Lung (tissue), 17 donors: ENCODE measurements at places on chromosomes 7 and 10. TPM values are rescaled to one million over a fixed set of nuclear protein-coding genes. Genes with fewer than 3 reads are reported as not detected.

- H3K36me3 ChIP-seq, result no peaks in the 10 kb centered on the region
- no peak overlapping the region for H3K27ac ChIP-seq
- no peak overlapping the region for H3K4me3 ChIP-seq
- DNase-seq, result no peak
- H3K4me1 ChIP-seq, result no peaks in the 10 kb centered on the region
Observed at GRCh38 chr7:37028909-37029440, 304.7 kb upstream of the AOAH start.

GRCh38 chr7:28748933-28749584 is 209.1 kb downstream of the TRIL start:
- no peaks in the 10 kb centered on the region for H3K27me3 ChIP-seq
- DNase-seq, result no peak
- peaks cover 3% of the 10 kb centered on the region for H3K4me1 ChIP-seq
- H3K4me3 ChIP-seq, result no peak overlapping the region
- H3K27ac ChIP-seq, result no peak overlapping the region
- H3K36me3 ChIP-seq, result no peaks in the 10 kb centered on the region

GRCh38 chr7:94584113-94584512 is 71.8 kb downstream of the SGCE start:
- no peaks in the 10 kb centered on the region for H3K4me1 ChIP-seq
- no peaks in the 10 kb centered on the region for H3K27me3 ChIP-seq
- H3K4me3 ChIP-seq, result no peak overlapping the region
- H3K27ac ChIP-seq, result no peak overlapping the region
- no peak for DNase-seq

- no peak overlapping the region for H3K4me3 ChIP-seq
- H3K4me1 ChIP-seq, result no peaks in the 10 kb centered on the region
- H3K36me3 ChIP-seq, result no peaks in the 10 kb centered on the region
- no peaks in the 10 kb centered on the region for H3K27me3 ChIP-seq
- DNase-seq, result no peak
- no peak overlapping the region for H3K27ac ChIP-seq
Observed at GRCh38 chr10:3225561-3225960, 53.0 kb upstream of the PITRM1 start.

CALML5 gene
- polyA plus RNA-seq, result not detected

DNA sequence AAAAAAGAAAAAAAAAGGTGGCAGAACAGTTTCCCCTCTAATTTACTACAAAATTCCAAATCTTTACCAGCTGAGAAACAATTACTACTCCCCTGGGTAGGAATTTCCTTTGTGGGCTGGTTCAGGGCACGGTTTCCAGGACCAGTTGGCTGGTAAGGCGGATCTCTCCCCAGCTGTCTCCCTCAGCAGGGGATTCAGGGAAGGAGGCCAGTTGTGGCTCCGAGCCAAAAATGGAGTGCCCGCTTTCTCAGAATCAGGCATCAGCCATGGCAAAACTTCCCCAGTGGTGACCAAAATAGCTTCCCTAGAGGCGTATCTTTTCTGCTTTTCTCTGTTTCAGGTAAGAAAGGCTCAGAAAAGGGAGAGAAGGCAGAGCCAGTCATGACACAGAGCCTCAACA is 91.2 kb downstream of the ZNF22 start:
- DNase-seq, result no peak
- no peak overlapping the region for H3K27ac ChIP-seq
- no peaks in the 10 kb centered on the region for H3K27me3 ChIP-seq
- no peaks in the 10 kb centered on the region for H3K4me1 ChIP-seq

DNA sequence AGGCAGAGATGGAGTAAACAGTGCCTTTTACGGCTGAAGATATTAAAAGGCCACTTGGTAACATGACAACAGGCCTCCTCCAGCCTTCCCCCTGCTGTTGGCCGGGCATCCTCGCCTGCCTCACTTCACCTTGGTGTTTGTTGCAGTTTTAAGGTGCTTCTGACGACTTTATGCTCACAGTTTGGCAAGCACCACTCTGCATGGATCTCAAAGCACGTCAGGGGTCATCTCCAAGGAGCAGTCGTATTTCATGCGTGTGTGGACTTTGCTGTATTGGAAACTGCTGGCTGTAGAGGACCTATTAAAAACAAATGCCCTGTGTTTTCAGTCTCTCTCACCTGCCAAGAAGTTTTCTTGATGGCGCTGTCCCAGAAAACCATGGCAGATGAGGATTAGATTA is 483.1 kb downstream of the RPS24 start:
- H3K27ac ChIP-seq, result no peak overlapping the region
- peak; percentile 60 for DNase-seq
- no peak overlapping the region for H3K4me3 ChIP-seq
- H3K36me3 ChIP-seq, result no peaks in the 10 kb centered on the region
- H3K27me3 ChIP-seq, result no peaks in the 10 kb centered on the region

C10orf105 gene
- 0.34 TPM for polyA plus RNA-seq

DNA sequence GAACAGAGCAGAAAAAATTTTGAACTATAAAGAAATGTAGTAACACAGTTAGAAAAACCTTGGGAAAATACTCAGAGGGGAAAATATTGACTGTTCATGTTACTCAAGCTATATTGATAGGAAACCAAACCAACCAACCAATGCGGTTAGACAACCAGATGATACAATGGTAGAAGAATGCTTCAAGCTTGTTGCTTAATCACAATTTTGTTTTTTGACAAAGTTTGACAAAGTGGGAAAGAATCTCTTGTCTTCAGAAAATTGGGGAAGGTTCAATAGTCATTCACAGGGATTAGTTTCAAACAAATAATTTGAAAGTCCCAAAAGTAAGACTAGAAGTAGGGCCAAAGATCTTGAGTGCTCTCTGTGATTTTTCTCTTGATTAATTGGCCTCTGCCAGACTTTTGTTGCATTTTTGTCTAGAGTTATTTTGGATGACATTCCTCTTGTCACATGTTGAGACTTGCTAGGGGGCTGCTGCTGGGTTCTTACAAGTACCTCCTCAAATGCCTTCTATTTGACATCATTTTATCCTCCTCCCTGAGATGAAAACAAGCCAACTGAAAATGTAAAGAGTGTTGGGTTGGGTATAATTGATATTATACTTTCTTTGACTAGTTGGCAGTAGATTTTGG is 233.1 kb upstream of the PHYHIPL start:
- H3K27me3 ChIP-seq, result no peaks in the 10 kb centered on the region
- no peak overlapping the region for H3K4me3 ChIP-seq
- H3K4me1 ChIP-seq, result no peaks in the 10 kb centered on the region
- no peak for DNase-seq
- H3K27ac ChIP-seq, result no peak overlapping the region

DNA sequence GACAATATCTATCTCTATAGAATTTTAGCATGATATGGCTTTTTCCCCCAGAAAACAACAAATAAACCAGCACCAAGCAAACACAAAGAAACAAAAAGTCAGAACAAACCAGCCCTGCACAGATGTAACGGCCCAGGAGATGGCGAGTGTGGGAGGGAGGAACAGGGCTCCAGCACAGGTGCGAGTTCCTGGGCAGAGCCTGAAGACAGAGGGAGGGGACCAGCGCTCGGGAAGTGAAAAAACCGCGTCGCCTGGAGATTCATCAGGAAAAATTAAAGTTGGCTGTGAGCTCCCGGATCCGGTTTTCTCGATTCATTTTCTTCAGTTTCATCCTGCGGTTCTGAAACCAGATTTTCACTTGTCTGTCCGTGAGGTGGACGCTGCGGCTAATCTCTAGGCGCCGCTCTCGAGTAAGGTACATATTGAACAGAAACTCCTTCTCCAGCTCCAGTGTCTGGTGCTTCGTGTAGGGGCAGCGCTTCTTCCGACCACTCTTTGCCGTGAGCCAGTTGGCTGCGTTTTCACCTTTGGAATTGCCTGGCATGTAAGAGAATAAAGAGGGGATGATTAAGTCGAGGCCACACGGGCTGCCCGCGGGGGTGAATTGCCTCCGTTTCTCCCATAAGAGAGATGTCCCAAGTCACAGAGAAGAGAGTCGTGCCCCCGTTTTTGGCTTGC is 2.3 kb downstream of the HOXA10 start:
- no peak overlapping the region for H3K4me3 ChIP-seq
- H3K4me1 ChIP-seq, result peaks cover 15% of the 10 kb centered on the region
- no peak overlapping the region for H3K27ac ChIP-seq
- H3K27me3 ChIP-seq, result peaks cover 91% of the 10 kb centered on the region
- DNase-seq, result no peak
- H3K36me3 ChIP-seq, result no peaks in the 10 kb centered on the region

ADRB1 gene
- polyA plus RNA-seq, result 6.6 TPM

ANKRD2 gene
- polyA plus RNA-seq, result 3.0 TPM
